ENCODE measurements at places on chromosomes 16 and 17.

GRCh38 chr16:81500833-81501521 lies 56.4 kb downstream of the CMIP start:
- DNase-seq = no peak

DNA sequence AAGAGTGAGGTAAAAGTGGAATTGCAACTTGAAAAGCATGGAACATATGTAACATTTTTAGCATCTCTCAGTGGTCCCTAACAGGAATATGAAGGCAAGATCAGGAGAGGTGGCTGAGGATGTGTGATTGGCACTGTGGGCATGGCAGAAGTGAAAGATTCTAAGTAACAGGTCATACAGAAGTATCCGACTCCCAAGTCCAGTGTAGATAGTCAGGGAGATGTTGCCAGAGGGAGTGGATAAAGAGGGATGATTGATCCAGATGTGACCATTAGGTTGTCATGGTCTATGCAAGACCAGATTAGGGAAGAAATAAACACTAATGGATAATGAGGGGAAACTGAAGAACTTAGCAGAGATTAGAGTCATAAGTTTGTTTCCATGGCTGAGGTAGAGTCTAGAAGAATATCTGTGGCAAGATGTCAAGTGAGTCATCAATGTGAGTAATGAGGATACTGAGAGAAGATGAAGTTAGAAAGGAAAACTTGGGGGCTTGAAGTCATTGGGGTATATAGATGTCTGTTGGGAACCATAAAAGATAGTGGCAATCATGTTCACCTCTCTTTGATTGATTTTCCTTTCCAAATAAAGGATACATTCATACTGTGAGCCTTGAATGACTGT lies 23.9 kb upstream of the CAPNS2 start:
- peak; percentile 15 for DNase-seq

DNA sequence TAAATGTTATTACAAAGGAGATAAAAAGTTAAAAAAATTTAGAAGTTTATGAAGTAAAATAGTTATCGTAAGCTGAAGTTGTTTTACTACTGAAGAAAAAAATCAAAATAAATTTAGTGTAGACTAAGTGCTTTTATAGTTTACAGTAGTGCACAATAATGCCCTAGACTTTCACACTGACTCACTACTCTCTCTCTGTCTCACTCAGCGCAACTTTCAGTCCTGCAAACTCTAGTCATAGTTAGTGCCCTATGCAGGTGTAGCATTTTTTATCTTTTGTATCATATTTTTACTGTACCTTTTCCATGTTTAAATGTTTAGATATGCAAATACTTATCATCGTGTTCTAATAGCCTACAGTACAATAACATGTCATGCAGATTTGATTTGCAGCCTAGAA lies 17.7 kb upstream of the TOM1L1 start:
- no peak for DNase-seq

- DNase-seq = peak; percentile 22
Observed at GRCh38 chr16:79899716-79900115, 299.2 kb upstream of the MAF start.

GRCh38 chr16:50814052-50814451 lies 72.2 kb downstream of the CYLD start:
- DNase-seq = no peak

GRCh38 chr16:14448879-14449278 lies 181.2 kb downstream of the PARN start:
- DNase-seq = no peak

- peak; percentile 16 for DNase-seq
Observed at GRCh38 chr17:69287168-69287567, 39.8 kb downstream of the ABCA5 start.

DNA sequence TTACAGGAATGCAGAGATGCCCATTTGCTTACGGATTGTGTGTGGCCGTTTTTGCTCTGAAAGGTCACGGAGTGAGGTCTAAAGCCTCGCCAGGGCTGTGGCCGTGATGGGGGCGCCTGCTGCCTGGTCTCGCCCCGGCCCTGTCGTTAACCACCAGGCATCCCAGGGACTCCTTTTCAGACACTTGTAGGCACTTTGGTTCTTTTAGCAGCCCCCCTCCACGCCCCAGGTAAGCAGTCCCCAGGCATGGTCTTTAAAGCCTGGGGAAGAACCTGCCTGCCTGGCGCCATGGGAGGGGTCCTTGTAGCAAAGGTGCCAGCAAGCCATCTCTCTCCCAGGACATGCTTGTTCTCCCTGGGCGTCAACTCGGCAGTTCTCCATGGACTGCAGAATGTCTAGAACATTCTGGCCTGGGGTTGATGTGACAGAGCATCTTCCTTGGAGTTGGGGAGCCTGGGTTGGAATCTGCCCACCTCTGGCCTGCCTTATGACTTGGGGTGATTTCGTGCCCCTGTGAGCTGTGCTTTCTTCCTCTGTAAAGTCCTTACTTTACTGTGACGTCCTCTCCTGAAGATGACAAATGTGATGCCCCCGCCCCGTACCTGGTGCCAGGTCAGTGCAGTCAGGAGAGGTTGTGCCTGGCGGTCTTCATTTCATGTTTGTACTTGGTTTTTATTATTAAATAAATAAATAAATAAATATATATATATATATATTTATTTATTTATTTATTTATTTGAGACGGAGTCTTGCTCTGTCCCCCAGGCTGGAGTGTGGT lies 5.4 kb downstream of the KCTD5 start:
- no peak for DNase-seq

DNA sequence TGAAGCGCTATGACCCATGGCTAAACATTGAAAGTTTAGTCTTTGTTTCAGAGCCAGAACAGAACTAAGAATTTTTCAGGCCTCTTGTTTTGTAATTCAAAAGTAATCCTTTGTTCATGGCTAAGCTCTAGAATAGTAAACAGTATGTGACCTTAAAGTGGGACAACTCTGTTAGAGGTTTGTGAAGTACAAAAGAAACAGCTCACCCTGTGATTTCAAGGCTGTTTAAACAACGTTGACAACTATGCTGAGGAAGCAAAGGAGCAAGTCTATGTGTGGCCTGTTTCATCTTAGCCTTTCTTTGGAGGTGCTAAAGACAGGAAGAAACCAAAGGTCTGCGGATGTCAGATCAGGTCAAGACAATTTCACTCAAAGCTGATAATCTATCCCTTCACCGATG lies 40.4 kb downstream of the MYOCD start:
- no peak for DNase-seq

- no peak for DNase-seq
Observed at GRCh38 chr17:40108970-40109824, 8.8 kb upstream of the NR1D1 start.

GRCh38 chr17:39739885-39740356 lies 2.2 kb downstream of the GRB7 start:
- no peak for DNase-seq

GRCh38 chr17:40343219-40344119 lies 21.1 kb downstream of the GJD3 start:
- no peak for DNase-seq

DNA sequence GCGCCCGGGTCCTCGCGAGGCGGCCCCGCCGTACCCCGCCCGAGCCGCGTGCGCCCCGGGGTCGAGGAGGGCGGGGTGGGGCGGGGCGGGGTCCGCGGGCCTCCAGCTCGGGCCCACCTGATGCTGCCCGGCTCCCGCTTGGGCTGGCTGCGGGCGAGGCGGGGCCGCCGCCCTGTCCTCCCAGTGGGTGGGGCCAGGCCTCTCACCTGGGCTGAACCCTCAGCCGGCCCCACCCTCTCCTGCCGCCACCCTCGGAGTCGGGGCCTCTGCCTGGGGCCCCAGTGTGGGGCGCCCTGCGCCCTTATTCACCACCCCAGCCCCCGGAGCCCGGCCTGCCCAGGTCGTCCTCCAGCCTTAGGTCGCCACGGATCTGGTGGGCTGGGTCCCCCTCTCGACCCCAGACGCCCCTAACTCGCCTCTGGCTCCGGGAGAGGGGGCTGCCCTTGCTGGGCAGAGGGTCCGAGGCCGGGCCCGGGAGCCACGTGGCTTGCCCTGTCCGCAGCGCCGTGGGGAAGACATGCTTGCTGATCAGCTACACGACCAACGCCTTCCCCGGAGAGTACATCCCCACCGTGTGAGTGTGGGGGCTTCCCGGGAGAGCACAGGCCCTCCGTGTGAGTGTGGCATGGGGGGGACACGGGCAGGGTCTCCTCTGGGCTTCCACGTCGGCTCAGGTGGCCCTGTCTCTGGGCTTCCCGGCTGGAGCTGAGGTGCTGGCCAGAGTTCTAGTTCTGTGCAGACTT lies 578 bp downstream of the RAC3 start:
- DNase-seq = no peak

- no peak for DNase-seq
Observed at GRCh38 chr17:33968350-33969044, 286.6 kb upstream of the CCL2 start.

- no peak for DNase-seq
Observed at GRCh38 chr16:27179500-27180072, 23.7 kb upstream of the KDM8 start.

DNA sequence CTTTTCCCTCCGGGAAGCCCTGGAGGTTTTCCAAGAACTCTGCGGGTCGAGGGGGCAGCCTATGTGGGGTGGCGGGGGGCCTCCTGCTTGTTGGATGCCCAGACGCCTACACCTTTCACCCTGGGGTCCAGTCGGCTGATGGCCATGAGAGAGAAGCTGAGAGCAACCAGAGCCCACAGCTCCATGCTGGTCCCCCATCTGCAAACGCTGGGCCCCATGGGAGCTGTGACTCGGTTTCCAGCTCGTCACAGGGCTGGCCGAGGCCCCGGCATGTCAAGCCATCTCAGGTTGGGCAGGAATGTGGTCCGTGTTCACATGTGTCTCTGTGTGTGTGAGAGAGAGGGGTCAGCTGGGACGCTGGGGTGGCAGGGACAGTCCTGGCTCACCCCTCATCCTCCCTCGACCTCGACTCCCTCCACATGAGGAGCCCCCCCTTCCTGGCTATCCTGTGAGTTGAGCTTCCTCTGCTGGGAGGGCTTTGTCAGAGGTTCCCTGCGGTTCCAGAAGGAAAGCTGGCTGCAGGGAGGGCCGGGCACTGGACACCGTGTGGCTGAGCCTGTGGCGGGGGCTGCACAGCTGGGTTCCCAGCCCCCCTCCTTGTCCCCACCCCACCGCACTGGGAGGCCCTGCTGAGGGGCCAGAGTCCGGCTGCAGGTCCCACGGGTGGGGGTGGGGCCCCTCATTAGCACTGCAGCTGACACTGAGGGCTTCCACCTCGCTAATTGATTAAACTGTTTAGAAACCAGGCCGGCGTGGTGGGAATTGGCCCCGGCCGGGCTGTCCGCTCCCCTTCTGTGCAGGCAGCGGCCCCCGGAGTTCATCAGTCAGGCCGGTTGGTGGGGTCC lies 19.1 kb downstream of the METRNL start:
- no peak for DNase-seq

GRCh38 chr17:78706271-78706915 lies 75.7 kb downstream of the CYTH1 start:
- DNase-seq = peak; percentile 93

GRCh38 chr16:15958703-15959348 lies 9.4 kb downstream of the ABCC1 start:
- no peak for DNase-seq

DNA sequence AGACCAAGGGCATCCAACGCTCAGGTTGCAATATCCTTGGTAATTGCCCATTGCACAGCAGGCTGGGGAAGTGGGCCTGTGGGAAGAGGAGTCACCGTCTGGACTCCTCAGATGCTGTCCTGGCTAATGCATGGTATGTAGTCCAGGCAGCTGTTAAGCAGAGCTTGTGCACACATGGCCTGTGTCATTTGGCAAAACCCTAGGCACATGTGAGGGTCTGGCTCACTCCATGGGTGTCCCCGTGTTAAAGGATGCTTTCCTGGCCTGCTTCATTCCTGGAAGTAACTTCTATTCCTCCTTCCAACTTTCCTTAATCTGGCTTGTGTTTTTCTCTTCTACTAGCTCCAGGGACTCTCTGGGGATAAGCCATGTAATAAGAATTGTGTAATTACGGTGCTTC lies 378.0 kb upstream of the CA10 start:
- DNase-seq = no peak

GRCh38 chr16:58495521-58496331 lies 4.2 kb upstream of the NDRG4 start:
- no peak for DNase-seq

DNA sequence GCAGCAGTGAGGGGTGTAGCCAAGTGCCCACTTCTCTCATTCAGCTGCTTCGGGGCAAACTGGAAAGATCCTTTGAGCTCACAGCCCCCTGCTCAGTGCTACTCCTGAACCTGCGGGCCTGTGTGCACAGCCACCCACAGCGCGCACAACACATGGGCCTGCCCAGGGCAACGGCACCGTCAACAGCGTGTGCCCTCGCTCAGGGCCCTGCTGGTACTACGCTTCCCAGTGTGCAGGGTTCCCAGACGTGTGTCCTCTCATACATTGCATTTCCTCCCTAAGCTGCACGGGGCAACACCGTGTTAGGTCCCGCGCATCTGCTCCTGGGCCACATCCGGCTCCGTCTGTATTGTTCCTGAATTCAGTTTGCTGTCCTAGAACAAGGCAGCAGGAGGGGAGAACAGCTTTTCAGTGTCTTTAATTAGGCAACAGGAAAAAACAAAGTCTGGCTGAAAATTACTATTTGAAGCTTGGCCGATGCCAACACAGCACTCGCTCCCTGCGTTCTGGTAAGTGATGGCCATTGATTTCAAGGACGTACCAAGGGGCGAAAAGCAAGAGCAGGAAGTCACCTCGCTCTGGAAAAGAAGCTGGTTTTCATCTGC lies 15.2 kb downstream of the MRM3 start:
- DNase-seq = no peak

DNA sequence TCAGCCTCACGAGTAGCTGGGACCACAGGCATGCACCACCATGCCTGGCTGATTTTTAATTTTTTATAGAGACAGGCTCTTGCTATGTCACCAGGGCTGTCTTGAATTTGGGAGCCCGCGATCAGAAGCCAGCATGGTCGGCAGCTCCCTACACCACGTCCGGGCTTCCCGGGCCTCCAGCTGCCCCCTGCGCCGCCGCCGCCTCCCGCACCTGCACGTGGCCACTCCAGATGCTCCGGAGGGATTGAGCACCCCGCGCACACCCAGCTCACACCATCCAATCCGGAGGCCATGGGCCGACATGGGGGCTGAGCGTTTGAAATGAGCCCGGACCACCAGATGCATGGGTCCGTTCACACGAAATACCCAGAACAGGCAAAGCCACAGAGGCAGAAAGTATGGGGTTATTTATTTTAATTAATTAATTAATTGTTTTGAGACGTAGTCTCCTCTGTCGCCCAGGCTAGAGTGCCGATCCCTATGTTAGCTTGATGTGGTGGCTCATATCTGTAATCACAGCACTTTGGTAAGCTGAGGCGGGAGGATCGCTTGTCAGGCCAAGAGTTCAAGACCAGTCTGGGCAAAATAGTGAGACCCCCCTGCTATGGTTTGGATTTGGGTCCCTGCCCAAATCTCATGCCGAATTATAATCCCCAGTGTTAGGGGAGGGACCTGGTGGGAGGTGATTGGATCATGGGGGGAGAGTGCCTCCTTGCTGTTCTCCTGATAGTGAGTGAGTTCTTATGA lies 17.1 kb upstream of the PDXDC1 start:
- DNase-seq = no peak

- DNase-seq = no peak
Observed at GRCh38 chr16:8718851-8719680, 44.6 kb downstream of the ABAT start.

All from Caki2 (cell line).